ENCODE measurements at places on chromosomes 4 and X.

GRCh38 chrX:149699761-149700160 is 12.1 kb upstream of the MAGEA11 start:
- DNase-seq = no peak

DNA sequence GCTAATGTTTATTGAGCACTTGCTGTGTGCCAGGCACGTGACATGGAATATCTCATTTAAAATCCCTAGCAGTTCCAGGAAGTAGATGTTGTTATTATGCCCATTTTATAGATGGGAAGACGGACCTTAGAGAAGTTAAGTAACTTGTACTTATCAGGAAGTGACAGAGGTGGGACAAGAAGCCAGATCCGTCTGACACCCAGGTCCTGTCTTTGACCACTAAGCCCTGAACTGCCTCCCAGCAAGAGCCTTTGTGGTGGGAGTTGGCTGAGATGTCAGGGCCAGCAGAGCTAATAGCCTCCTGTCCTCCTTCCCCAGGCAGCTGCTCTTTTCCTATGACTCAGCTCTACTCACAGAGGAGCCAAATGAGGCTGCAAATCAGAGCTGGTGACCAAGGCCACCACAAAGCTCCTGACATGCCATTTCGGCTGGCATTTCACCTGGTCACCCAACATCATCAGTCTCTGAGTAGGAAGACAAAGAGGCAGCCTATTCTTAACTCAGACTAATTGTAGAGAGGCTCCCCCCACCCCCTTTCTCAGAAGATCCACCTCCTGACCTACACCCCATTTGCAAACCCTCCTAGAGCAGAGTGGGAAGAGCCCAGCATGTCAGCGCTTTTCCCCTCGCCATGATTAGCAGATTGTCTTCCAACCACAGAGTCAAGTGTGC is 175.1 kb upstream of the KIT start:
- no peak for DNase-seq

DNA sequence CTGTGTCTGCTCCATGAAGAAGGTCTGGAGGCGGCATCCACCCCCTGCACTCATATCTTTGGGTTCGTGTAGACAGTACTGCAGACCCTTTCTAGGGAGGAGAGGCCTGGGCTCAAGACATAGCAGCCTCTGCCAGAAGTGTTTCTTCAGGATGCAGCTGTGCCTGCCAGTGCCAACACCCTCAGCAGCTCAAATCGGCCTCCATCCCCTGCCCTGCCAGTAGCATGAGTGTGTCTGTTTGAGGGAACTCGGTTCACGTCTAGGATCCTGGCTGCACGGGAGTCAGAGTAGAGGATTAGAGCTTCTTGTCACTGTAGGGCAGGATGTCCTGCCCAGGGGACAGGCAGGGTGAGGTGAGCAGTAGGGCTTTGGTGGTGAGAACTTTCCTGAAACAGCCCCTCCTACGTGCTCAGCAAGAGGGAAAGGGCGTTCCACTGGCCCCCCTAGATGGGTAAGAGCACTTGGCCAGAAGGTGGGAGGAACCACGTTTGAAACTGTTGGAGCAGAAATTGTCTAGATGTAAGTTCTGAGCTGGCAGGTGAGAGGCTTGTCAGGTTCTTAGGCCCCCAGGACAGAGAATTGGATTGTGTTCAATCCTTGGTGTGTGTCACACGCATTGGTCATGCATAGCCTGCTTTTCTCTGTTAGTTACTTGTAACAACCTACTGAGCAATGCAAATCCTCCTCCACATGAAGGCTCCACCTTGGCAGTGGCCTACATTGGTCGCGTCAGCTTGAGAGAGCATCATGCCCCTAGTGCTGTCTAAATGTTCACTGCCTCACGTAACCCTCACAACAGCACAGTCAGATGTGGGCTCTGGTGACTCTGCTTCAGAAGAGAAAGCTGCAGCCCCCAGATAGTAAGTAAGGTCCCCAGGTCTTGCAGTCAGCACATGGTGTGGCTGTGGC is 25.8 kb upstream of the FAM193A start:
- DNase-seq = no peak

- no peak for DNase-seq
Measured at GRCh38 chrX:27997622-27998021, 16.4 kb upstream of the DCAF8L1 start.

DNA sequence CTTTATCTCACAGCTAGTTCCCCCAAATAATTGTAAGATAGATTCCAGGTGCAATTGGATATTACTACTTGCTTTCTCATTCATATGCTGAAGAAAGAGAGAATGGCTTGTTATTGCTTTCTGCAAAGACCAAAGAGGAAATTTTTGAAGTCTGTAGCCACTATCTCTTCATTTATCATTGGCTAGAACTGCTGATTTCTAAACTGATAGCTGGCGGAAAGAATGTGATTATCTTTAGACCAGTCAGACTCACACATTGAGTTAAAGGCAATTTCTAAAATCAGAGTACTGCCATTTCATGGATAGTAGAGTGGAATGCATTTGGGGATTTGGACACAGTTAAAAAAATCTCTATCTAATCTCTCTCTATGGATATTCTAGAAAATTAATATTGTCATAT is 12.4 kb upstream of the TMPRSS11E start:
- no peak for DNase-seq

DNA sequence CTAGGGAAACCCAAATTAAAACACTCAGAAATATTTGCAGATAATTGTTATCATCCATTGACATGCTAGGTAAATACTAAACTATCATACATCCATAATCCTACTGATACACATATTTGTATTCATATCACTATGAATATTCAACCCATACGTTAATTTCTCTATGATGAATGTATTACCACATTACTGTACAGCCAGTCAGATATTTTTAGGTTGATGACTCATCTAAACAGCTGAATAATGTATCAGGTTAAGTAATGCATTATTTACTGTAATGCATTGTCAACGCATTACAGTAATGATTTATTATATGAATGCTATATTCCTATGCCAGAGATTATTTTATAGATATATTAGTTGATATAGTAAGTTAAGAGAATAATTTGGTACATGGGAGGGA is 37.1 kb downstream of the VEGFC start:
- DNase-seq = no peak

DNA sequence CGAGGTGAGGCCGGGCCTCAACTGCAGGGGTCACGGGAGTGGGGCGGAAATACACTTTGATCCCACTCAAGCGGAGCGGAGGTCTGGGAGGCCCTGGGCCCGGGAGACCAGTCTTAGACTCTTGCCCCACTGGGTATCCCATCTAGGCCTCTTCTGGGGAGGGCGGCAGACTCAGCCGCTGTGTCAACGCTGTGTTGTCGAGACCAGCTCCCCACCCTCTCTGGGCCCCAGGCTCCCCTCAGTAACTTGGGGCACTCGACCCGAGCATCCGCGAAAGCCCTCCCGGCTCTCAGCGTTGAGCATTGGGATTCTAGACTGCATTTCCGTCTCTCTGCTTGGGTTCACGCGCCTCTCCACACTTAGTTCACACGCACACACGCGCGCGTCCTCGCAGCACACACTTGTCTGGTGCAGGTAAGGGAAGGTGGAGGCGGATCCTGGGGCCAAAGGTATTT is 1.7 kb downstream of the NKX3-2 start:
- DNase-seq = no peak

DNA sequence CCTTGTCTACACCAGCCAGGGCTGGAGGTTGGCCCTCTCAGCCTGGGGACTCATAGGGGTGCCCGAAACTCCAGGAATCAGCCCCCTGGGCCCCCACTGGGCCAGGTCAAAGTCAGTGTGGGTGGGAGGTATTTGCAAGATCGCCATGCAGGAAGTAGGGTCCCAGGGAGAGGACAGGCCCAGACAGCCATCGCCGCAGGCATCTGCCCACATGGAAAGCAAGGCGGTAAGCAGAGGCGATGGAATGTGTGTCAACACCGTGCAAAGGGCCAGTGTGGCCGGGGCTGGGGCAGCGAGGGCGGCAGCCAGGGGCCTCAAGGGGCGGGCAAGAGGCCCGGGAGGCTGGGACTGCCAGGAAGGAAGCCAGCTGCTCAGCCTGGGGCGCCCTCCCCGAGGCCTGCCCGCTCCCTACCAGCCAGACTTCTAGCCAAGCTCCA is 19.3 kb upstream of the DUSP9 start:
- no peak for DNase-seq

- DNase-seq = no peak
Measured at GRCh38 chrX:110013968-110014367, 11.1 kb downstream of the TMEM164 start.

- peak; percentile 38 for DNase-seq
Measured at GRCh38 chrX:135295238-135295943, 13.9 kb upstream of the ETDC start.

GRCh38 chr4:183249854-183250253 is 70.2 kb downstream of the CLDN22 start:
- no peak for DNase-seq

GRCh38 chr4:180790471-180790870 is 1452.7 kb upstream of the TENM3 start:
- DNase-seq = no peak

GRCh38 chrX:153494541-153495361 is at the start of gene BGN:
Gene BGN (plus strand): TSS chrX:153494980. CDS start chrX:153504632, 9,652 bp downstream.
- no peak for DNase-seq

- no peak for DNase-seq
Measured at GRCh38 chrX:44621078-44621477, 78.4 kb upstream of the FUNDC1 start.

- no peak for DNase-seq
Measured at GRCh38 chr4:172998527-172999469, 169.8 kb upstream of the GALNT7 start.

- DNase-seq = no peak
Measured at GRCh38 chr4:101724093-101724492, 66.4 kb upstream of the BANK1 start.

DNA sequence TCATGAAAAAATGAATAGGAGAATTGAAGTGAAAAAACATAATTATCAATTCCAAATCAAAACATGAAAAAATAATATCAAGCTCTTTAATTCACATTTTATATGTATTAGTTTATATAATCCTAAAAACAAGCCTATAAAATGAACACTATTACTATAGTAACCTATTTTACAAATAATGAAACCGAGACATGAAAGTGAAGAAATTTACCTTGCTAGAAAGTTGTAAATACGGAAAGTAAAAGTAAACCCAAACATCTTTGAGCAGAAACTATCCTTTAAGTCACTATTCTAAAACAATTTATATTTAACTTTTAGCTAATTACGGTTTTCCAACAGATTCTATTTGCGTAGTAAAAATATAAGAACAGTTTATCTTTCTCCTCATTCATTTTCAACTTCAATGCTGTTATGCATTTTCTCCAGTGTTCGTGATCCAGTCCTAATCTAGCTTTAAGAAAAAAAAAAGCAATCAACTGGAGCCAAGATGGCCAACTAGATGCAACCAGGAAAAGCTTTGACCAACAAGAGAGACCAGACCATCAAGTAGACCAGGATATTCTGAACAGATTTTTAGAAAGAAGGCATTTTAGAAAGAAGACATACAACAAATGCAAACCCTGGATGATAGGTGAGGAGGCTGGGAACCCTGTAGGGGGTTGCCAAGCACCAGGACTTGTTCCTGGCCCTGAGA is 67.0 kb downstream of the DDX53 start:
- DNase-seq = no peak

DNA sequence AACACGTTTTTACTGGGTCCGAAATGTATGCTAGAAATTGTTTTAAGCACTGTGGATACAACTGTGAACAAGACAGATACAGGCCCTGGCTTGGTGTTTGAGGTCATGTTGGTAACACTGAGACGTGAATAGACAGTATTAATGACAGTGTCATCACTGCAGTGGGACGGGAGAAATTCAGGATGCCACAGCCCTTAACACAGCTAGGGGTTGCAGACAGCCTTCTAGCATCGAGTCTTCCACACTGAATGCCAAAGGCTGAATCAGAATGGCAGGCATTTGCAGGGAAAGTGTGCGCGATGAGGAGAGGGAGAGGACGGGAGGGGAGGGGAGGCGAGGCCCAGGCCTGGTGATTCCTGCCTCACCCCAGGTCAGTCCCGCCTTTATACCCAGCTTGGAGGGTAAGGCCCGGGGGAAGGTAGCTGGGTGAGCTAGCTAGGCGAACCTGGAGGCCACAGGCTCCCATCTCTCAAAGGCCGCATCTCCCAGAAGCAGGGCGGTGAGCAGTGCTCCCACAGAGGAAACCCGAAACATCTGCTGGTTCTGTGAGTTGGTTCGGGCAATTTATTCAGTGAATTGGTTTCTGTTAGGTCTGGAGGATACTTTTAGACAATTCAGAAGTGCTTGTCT is 44.1 kb upstream of the CLDN24 start:
- DNase-seq = no peak

DNA sequence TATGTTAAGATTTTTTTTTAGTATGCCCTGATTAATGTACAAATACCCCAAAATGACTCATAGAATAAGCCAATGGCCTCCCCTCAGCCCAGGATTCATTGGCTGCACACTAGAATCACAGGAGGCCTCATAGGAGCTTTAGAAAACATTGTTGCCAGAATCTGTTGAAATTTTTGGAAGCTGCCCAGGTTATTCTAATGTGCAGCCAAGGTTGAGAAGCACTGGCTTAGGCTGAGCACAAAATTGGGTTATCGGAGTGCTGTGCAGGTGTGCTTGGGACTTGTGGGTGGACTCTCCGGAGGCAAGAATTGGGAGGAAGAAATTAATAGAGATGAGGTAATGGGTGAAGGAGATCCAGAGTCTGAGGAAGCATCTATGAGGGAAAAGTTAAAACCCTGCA is 41.3 kb upstream of the VCX start:
- DNase-seq = no peak

- DNase-seq = no peak
Measured at GRCh38 chr4:5887011-5887360, 5.9 kb downstream of the CRMP1 start.

- no peak for DNase-seq
Measured at GRCh38 chrX:42027367-42028000, 104.1 kb upstream of the CASK start.

GRCh38 chr4:55259294-55259693 is 86.7 kb upstream of the SRD5A3 start:
- no peak for DNase-seq

DNA sequence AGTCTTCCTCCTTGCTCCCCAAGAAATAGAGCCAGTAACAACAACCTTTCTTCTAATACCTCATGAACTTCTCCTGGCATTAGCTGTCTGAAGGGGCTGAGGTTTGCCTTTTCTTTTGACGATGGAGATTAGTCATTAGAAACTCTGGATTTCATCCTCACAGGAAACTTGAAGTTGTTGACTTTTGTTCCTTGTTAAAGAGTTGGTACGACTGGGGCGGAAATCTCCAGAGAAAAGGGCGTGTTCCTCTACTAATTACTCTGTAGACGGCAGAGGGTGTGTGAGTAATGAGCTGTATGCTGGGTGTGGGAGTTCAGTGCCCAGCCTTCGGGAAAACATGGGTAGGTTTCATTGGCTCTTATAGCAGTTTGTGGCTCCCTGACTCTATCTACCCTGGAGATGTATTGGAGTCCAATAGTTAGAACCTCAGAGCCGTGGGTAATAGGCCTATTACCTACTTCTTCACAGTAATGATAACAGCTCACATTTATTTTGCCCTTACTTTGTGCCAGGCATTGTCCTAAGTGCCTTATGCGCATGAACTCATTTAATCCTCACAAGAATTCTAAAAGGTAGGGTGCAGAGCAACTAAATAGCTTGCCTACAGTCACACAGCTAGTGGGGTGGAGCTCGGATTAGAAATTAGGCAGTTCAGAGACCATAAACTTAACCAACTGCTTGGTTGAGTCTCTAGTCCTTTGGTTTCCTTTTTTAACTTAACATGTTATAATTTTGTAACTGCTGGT is 23.4 kb downstream of the TMEM164 start:
- DNase-seq = no peak

- no peak for DNase-seq
Measured at GRCh38 chr4:120549011-120549570, 373.4 kb downstream of the PRDM5 start.

Data from stimulated activated CD4-positive, alpha-beta T cell treated with anti-CD3 and anti-CD28 coated beads, TNF-alpha, amount 100 ng/mL, for 1 hour (primary cell).